ENCODE measurements at places on chromosomes 12 and 14. TPM values are rescaled to one million over a fixed set of nuclear protein-coding genes. Genes with fewer than 3 reads are reported as not detected.

The SSTR1 gene
- 26.1 TPM for total RNA-seq

GRCh38 chr12:26954027-26954426 is 15.8 kb downstream of the FGFR1OP2 start:
- no peak for DNase-seq

The SPRYD4 gene
- total RNA-seq: 3.5 TPM

DNA sequence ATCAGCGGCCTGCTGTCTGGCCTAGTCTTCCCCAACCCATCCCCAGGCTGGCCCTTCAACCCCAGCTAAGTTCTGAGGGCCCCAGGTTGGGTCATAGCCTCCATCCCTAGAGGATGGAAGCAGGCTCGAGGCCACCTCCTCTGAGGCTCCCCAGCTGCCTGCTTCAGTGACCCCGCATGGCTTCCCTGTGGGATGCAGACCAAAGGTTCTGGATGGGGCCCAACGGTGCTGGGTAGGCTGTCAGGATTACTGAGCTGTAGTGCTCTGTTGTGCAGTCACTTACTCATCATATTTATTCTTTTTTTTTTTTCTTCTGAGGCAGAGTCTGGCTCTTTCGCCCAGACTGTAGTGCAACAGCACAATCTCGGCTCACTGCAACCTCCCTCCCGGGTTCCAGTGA is 92.0 kb downstream of the IRF2BPL start:
- no peak for DNase-seq

The BICDL1 gene
- total RNA-seq: 32.6 TPM

- DNase-seq: peak; percentile 39
Observed at GRCh38 chr12:1630133-1630826, 1.2 kb downstream of the WNT5B start.

All from stomach (tissue), 19 donors.